Stimulated activated CD4-positive, alpha-beta T cell treated with anti-CD3 and anti-CD28 coated beads, TNF-alpha, amount 100 ng/mL, for 48 hours (primary cell): ENCODE measurements at places on chromosomes 2 and 18.

DNA sequence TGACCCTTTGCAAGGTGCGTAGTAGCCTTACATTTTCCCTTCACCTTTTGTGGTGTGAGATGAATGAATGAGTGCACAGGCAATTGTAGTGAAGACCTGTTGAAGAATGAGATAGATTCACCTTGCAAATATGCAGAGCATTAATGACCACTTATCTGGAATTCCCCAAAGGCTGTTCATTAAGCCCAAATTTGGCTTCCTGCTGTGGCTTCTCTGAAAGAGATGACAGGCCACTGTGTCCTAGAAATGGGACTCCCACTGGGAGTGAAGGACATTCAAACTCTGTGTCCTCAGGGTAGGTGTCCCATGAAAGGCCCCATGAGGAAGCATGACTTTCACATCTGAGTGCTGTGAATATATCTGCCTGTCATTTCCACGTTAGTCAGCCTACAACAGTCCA is 1821.8 kb upstream of the PIK3C3 start:
- no peak for DNase-seq

DNA sequence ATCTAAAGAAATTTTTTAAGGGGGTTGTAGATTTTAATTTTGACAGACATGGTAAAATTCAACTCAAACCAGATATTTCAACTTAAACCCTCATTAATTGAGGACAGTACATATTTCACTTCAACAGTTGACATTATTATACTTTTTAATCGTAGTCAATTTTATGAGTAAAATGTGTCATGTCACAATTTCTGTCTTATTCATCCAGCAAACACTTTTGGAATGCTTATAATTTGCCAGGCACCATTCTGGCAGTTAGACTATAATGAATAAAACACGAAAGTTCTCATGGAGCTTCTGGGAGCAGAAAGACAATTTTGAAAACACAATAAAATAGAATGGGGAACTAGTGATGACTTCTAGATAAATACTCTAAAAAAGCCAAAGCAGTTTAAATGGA is 1094.8 kb downstream of the SUCLG1 start:
- no peak for DNase-seq

DNA sequence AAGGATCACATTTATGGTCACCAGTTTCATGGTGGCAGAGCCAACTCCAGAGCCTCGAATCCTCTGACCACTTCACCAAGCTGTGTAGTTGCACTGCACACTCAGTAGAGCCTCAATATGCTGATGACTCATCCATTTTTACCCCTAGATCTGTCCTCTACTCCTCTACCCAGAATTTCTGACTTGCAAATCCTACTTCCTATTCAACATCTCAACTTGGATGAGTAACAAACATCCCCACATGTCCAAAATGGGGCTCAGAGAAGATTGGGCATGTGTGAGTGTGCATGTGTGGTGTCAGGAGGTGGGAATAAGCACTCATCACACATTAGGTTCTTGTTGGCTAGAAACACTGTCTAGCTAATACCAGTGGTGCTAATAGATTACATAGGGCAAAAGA is 57.8 kb upstream of the IGFBP2 start:
- no peak for DNase-seq

- no peak for DNase-seq
Observed at GRCh38 chr18:61093965-61094364, 239.3 kb upstream of the CDH20 start.

DNA sequence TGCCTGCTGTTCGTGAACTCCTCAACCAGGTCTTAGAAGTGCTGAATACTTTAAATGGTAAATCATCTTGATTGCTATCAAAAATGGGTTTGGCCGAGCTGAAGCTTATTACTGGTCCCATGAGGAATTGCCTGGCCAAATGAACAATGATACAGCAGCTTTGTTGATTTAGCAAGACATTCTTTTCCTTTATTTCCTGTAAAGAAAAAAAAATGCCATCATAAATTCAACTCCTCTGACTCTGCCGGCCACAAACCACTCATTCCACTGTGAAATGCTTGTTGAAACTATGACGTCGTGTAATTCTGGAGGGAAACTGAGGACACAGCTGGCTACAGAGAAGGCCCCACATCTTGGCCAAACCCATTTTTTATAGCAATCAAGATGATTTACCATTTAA is 74.2 kb upstream of the ID2 start:
- no peak for DNase-seq
